ENCODE measurements at places on chromosomes 1 and 21.

DNA sequence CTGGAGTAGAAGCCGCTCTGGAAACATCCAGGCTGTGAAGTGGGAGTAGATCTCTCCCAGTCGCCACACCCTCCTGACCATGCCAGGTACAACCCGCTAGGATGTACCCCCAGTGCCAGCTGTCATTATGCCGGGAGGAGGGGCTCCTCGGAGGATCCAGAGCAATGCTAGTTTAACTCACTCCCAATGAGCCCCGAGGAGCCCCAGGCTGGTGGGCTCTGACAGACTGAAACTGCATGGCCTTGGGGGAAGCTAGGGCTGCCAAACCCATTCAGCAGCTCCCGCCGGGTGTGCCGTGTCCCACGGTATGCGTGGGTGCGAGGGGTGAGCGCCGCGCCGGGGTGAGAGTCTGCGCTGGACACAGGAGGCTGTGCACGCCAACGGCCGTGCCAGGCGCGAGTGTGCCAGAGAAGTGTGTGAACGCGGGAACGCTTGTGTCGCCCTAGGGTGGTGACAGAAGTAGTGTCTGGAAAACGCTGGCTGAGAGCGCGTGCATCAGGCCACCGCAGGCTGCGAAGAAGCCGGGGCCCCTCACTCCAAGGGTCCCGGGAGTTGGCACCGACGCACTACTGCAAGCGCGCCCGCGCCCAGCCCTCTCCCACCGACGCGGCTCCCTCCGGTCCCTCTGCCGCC, 177.1 kb upstream of the EDN2 start:
- DNase-seq: no peak

DNA sequence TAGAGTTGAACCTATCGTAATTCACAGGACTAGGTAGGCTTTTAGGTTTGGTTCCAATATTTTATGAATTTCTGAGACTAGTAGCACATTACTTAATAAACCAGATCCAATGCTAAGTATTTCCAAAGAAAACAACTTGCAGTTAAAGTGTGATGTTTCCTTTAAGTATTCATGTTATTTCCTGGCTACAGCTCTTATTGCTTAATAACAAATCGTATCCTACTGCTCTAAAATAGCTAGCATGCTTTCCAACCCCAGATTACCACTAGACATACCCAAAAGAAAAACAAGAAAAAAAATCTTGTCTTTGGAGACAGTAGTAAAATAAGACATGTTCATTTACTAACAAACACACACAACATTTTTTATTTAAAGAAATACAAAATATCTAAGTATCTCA, 898 bp downstream of the KRTAP27-1 start:
- DNase-seq: no peak

- no peak for DNase-seq
These were observed 35.5 kb upstream of the ZC3H12A start for GRCh38 chr1:37438869-37439343.

- DNase-seq: no peak
These were observed 46.3 kb upstream of the NTPCR start for GRCh38 chr1:232904131-232904530.

DNA sequence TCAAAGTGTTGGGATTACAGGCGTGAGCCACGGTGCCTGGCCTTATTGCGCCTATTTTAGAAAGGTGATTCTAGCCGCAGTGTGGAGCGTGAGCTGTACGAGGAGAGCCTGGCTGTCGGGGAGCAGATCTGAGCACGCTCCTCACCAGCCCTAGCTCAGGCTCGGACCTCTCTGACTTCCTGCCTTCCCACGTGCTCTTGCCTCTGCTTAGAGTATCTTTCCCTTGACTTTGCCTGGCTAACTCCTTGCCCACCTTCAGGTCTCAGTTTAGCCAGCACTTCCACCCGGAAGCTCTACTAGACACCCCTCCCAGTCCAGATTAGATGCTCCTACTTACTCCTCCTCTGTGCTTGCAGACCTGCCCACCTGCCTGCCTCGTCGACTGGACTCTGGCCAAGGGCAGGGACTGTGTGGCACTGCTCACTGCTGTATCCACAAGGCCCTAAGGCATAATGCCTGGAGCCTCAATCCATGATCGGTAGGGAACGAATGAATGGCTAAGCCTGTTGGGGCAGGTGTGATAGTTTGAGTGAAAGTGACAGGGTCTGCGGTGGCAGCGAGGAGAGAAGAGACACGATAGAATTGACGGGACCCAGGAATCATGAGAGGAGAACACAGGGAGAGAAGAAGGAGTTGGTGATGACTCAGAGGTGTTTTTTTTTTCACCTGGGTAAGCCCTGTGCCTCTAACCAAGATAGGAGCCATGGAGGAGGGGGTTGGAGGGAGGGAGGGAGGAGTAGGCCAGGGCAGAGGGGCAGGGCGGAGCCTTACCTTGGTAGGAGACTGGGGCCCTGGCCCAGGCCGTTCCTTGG, 28.1 kb upstream of the WASF2 start:
- DNase-seq: no peak

GRCh38 chr1:25581764-25582163, 34.8 kb upstream of the MAN1C1 start:
- no peak for DNase-seq

GRCh38 chr1:111474106-111474505, 322 bp downstream of the C1orf162 start:
- no peak for DNase-seq

- DNase-seq: no peak
These were observed 70.4 kb upstream of the CD55 start for GRCh38 chr1:207251066-207251465.

DNA sequence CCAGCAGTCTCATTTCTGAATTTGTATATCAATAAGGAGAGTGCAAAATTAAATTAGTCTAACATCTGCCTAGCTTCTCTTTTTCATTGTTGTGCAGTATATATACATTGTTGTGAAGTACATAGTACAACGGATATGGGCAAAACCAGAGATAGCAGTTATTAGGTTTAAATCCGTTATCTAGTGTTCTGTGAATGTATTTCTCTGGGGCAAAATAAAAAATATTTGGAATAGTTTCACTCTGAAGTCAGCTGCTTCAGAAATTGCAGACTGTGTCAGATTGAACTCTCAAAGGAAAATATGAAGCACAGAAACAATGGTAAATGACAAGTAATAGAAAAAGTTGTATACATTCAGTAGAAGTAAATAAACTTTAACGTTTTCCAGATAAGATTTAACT, 836.5 kb upstream of the CXADR start:
- no peak for DNase-seq

DNA sequence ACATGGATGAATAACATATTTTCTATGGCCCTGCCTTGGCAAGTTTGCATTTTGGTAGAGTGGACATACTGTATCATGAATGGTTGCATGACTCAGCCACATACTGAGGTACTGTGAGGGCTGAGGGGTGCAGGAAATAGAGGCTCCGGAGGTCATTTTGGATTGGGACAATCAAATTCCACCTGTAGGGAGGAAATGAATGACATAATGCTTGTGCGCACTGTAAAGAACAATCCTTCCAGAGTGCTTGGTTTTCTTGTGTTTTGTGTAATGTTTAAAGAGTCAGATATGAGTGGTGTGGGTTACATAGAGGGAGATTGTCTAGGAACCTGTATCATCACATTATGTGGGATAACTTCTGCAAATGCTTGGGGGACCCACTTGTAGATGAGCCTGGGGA, 329.9 kb upstream of the PROX1 start:
- DNase-seq: no peak

GRCh38 chr21:39137248-39138178, 45.7 kb downstream of the PSMG1 start:
- DNase-seq: no peak

- DNase-seq: no peak
These were observed 18.0 kb downstream of the COLGALT2 start for GRCh38 chr1:184019506-184019905.

DNA sequence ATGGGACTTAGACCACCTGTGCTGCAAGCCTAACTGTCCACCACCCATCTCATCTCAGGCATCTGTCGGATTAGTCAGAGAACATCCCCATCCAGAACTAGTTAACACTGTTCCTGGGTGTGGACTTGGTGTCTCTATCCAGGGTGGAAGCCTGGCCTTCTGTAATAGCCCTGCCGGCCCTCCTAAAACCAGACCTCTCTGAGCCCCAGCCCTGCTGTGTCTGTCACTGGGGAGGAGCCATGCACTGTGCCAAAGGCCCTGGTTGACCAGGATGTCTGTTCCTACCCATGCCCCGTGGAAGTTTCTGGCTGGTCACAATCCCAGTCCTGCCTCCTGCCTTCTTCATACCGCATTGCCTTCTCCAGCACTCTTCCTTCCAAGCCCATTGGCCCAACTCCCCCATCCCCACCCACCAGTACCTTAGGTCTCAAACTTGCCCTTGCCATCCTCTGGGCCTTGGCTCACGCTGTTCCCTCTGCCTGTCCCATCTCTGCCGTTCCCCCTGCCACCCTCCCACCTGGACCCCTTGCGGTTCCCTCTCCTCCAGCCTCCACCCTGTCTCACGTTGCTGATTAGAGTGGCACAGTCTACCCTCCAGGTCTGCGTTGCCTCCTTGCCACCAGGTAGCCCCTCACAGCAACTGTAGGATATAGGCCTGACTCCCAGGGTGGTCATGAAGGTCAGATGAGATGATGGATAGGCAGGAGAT, 105.6 kb downstream of the EPHB2 start:
- no peak for DNase-seq

DNA sequence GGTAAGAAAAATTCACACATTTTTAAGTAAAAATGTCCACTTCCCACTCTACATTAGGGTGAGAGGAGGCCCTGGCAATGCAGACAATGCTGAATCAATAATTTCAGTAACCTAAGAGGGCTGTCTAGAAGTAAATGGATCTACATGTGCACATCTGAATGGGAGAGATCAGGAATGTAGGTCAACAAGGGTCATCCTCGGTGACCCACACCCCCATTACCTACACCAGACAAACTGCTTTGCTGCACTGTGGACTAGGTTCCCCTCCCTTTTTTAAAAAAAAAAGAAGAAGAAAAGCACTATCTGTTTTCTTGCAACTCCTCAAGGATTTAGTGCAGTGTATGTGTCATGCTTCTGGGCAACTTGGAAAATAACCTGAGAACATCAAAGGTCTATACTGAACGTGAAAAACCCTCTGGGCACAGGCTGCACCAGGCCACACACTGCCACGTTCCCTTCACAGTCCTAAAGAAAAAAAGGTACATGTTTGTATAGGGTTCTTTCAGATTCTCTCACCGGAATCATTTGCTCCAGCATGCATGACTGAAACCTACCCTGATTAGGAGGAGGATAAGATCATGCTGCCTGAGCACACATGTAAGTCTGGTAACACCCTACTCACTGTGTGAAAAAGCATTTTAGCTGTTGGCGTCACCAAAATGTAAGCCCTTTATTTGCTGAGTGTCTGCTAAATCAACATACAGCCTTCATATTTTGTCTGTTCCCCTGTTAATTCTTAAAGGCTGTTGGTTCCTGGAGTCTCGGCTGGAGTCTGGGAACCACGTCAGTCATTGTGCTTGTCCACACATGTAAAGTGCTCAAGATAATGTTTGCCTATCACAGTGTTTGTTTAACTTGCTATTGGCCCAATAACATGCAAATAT, 341.0 kb downstream of the SMYD3 start:
- no peak for DNase-seq

GRCh38 chr21:18677632-18678031, 274.0 kb upstream of the TMPRSS15 start:
- no peak for DNase-seq

GRCh38 chr1:236030534-236030933, 34.4 kb downstream of the NID1 start:
- DNase-seq: no peak

- DNase-seq: no peak
These were observed 14.5 kb downstream of the PIK3R3 start for GRCh38 chr1:46117810-46118494.

DNA sequence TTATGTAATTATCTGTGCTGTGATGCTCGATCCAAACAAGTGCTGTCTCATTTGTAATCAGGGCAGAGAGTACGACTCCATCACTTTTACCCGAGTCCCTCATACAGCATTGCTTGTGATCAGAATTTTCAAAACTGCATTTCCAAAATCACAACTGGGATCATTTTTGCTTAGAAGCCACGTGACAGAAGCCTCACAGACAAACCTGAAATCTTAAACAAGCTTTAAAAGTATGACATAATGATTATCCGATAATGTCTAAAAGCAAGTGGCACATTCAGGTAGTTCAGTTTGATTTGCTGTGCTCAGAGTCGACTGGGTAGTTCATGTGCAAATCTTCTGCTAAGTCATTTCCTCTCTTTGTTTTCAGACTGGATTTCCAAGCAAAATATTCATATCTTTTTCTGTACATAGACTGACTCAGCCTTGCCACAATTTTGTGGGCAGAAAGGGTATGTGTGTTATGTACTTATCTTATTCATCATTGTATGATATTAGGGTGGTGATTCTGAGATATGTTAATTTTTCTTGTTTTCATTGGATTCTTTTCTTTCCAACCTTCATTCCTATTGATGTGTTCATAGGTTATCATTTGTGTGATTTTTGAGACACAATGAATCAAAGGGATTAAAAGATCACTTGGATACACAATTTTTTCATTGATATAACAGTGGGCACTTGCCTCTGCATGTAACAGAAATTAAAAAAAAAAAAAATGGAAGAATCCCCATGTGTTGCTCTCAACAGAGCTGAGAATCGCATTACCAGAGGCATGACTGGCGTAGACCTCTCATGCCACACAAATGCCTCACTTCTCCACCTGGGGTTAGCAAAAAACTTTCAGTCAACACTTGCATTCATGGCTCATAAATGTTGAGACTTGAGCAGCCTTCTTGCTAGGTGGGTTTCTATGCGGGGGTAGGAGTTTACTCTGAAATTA, 355.7 kb downstream of the LTN1 start:
- DNase-seq: no peak

DNA sequence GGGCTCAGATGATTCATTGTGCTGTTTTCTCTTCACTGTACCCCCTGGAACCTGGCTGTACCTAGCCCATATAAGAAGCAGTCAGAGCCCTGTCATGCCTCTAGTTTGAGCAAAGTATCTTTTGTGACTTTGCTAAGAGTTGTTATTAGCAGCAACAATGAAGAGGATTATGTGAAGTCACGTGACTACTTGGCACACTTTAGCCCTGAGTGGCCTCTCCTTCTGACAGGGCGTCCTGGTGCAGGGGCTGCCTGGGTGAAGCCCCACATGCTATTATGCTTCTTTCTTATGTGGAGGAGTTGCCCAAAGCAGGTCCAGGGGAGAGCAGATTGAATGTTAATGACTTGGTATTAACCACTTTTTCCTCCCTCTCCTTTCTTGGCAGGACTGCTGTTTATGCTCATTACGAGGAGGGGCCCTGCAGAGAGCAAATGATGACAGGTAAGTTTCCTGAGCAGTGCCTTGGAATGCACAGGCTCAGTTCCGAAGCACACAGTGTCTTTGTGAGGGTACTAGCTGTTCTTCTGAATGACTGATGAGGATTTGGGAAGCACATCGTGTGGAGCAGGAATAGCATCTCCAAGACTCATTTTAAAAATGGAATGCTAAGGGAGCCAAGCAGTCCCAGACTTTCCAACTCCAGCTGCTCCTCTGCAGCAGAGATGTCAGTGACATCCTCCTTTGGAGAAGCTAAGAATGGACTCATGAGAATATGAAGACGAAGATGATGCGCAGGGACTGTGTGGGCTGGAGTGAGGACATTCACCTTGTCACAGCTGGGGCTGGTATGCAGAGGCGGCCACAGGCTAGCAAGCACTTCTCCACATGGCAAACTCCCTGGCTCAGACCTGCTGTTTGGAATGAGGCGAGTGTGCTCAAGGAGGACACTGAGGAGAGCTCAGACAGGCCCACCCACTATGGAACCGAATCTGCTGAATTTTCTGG, 15.2 kb upstream of the ST3GAL3 start:
- no peak for DNase-seq
